ENCODE measurements at places on chromosomes 2 and 18.
A peak's percentile ranks its signal among the peaks of the same experiment; 100 is the strongest.

DNA sequence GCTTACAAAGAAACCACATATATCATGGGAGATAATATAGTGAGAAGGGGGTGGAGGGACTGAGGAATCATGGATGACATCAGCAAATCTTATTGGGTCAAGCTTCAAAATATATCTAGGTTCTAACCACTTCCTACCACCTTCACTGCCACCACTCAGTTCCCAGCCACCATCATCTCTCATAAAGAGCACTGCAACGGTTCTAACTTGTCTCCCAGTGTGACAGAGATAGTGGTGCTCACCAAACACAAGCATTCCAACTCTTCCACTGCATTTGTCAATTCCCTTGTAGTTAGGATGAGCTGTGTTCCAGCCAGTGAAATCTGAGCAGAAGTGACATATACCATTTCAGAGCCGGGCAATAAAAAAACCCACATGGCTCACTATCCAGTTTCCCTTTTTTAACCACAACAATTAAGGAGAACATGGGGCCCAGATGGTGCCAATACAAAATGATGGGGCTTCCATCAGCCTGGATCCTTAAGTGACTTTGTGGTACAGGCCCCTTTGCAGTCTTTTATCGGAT is 318.1 kb downstream of the NBAS start:
- peak; percentile 3 for DNase-seq
- H3K4me3 ChIP-seq, result no peak overlapping the region
- peaks cover 1% of the 10 kb centered on the region for H3K27me3 ChIP-seq
- peaks cover 18% of the 10 kb centered on the region for H3K4me1 ChIP-seq
- no peak overlapping the region for H3K27ac ChIP-seq
- H3K36me3 ChIP-seq, result peaks cover 10% of the 10 kb centered on the region

GRCh38 chr2:161419638-161420190 is 3.6 kb downstream of the TBR1 start:
- H3K36me3 ChIP-seq, result peaks cover 7% of the 10 kb centered on the region
- H3K27me3 ChIP-seq, result peaks cover 76% of the 10 kb centered on the region
- no peak overlapping the region for H3K27ac ChIP-seq

- no peak for DNase-seq
- H3K4me1 ChIP-seq, result peaks cover 59% of the 10 kb centered on the region
These were observed 3.4 kb downstream of the LPIN1 start for GRCh38 chr2:11749646-11750349.

- H3K27ac ChIP-seq, result no peak overlapping the region
- peaks cover 18% of the 10 kb centered on the region for H3K27me3 ChIP-seq
- peak overlapping the region; percentile 85 for H3K4me3 ChIP-seq
- H3K4me1 ChIP-seq, result peaks cover 28% of the 10 kb centered on the region
These were observed 753 bp downstream of the ITPRIPL1 start for GRCh38 chr2:96325884-96326255.

DNA sequence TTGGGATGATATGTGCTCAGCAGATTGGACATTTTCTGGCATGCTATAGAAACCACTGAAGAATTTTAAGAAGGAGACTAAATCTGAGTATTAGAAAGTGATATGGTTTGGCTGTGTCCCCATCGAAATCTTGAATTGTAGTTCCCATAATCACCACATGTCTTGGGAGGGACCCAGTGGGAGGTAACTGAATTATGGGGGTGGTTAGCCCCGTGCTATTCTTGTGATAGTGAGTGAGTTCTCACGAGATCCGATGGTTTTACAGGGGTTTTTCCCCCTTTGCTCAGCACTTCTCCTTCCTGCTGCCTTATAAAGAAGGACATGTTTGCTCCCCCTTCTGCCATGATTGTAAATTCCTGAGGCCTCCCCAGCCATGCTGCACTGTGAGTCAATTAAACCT is 535.9 kb upstream of the VRK2 start:
- no peaks in the 10 kb centered on the region for H3K36me3 ChIP-seq
- no peaks in the 10 kb centered on the region for H3K4me1 ChIP-seq
- no peak overlapping the region for H3K4me3 ChIP-seq
- no peak overlapping the region for H3K27ac ChIP-seq

- H3K4me1 ChIP-seq, result peaks cover 27% of the 10 kb centered on the region
- no peak overlapping the region for H3K27ac ChIP-seq
- DNase-seq, result peak; percentile 20
- no peaks in the 10 kb centered on the region for H3K27me3 ChIP-seq
- H3K36me3 ChIP-seq, result peaks cover 4% of the 10 kb centered on the region
- H3K4me3 ChIP-seq, result peak overlapping the region; percentile 86
These were observed 705 bp upstream of the TEX261 start for GRCh38 chr2:70995426-70995729.

DNA sequence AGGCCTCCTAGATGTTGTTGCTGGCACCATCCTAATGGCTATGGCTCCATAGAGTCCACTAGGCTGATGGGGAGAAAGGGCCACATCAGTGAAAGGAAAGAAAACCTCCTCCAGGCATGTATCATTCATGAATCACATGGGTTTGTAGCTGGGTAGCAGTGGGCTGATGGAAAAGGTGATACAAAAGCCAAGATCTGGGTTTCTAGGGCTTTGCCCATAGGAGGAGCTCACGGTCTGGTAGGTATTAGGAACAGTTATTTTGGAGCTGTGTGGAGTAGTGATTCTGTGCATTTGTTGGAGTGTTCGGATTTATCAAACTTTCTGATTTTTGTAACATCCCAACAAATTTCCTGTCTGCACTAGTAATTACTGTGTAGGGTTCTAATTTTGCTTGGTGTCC is 259.2 kb downstream of the SLC4A3 start:
- no peak overlapping the region for H3K27ac ChIP-seq
- peaks cover 8% of the 10 kb centered on the region for H3K27me3 ChIP-seq
- DNase-seq, result peak; percentile 28
- H3K4me3 ChIP-seq, result no peak overlapping the region

- H3K4me1 ChIP-seq, result peaks cover 4% of the 10 kb centered on the region
- no peak overlapping the region for H3K4me3 ChIP-seq
- DNase-seq, result no peak
- H3K27me3 ChIP-seq, result no peaks in the 10 kb centered on the region
- no peak overlapping the region for H3K27ac ChIP-seq
These were observed 85.0 kb upstream of the COL3A1 start for GRCh38 chr2:188889187-188889586.

DNA sequence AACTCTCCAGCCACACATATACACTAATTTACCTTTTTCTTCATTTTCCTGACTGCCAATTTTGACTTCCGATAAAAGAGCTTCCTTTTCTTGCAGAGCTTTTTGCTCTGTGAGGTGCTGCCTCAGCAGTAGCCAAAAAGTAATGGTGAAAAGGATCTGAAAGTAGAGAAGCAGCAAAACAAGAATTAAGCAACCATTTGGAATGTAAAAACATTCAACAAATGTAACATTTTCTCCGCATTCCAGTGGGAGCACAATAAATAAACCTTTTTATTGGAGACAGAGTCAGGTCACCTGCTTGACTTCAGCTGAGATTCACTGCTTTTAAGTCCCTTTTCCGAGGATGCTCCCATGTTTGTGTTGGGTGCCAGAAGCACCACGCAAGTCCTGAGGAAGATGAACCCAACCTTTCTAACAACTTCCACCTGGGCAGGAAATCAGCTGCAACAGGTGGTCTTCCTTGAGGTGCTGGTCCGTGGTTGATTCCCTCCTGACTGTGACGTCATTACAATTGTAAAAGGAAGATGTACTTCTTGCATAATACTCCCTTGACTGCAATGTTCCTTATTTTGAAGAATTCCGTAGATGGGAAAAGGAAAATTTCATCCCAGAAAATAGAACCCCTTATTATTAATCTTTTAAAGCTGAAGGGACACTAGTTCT is 265.5 kb downstream of the NAPG start:
- H3K27ac ChIP-seq, result no peak overlapping the region
- no peak for DNase-seq
- no peaks in the 10 kb centered on the region for H3K36me3 ChIP-seq
- no peak overlapping the region for H3K4me3 ChIP-seq
- H3K27me3 ChIP-seq, result peaks cover 5% of the 10 kb centered on the region

DNA sequence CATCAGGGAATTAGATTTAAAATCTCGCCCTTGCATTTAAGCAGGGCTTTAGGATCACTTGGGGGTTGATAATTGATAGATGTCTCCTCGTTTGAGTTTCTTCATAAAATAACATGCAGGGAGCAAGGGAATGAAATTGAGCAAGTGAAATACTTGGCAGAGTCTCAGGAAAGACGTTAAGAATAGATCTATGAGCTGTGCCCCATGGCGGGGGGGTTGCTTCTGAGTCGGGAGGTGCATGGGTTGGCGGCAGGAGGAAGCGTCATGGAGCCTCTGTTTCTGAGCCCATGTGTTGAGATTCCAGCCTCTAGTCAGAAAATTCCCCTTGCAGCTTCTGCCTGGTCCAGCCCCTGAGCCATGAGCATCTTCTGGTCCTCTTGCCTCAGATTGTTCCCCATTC is 82.0 kb downstream of the APOB start:
- H3K36me3 ChIP-seq, result no peaks in the 10 kb centered on the region
- H3K27ac ChIP-seq, result no peak overlapping the region
- H3K4me3 ChIP-seq, result no peak overlapping the region
- H3K27me3 ChIP-seq, result peaks cover 15% of the 10 kb centered on the region
- no peaks in the 10 kb centered on the region for H3K4me1 ChIP-seq

GRCh38 chr2:27723372-27724144 is 48.0 kb upstream of the MRPL33 start:
- DNase-seq, result peak; percentile 74
- peaks cover 1% of the 10 kb centered on the region for H3K27me3 ChIP-seq
- no peaks in the 10 kb centered on the region for H3K36me3 ChIP-seq
- H3K27ac ChIP-seq, result peak overlapping the region; percentile 88

DNA sequence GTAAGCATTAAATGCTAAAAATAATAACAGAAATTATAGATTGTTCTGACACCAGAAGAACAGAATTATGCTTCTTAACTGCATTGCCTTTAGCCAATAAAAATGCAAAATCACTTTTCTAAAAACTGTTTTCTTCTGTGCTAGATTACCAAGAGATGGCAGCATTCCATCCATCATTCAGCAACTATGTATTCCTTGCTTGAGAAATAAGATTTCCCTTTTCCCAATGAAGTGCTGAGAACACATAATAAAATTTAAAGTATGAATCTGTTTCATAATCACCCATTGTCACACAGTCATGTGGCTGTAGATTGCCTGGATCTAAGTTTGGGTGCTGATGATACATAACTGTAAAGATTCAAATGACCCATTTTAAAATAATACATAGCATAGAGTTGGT is 504.2 kb downstream of the TDRD15 start:
- no peaks in the 10 kb centered on the region for H3K27me3 ChIP-seq
- no peaks in the 10 kb centered on the region for H3K4me1 ChIP-seq
- H3K27ac ChIP-seq, result no peak overlapping the region
- H3K36me3 ChIP-seq, result no peaks in the 10 kb centered on the region

GRCh38 chr18:62784338-62784965 is 69.1 kb downstream of the PHLPP1 start:
- peaks cover 2% of the 10 kb centered on the region for H3K27me3 ChIP-seq
- H3K4me3 ChIP-seq, result no peak overlapping the region
- peaks cover 69% of the 10 kb centered on the region for H3K4me1 ChIP-seq
- DNase-seq, result no peak

GRCh38 chr2:9097239-9097638 is 93.8 kb upstream of the MBOAT2 start:
- no peak for DNase-seq
- no peaks in the 10 kb centered on the region for H3K36me3 ChIP-seq
- peaks cover 44% of the 10 kb centered on the region for H3K4me1 ChIP-seq
- H3K27me3 ChIP-seq, result peaks cover 4% of the 10 kb centered on the region
- H3K4me3 ChIP-seq, result no peak overlapping the region

DNA sequence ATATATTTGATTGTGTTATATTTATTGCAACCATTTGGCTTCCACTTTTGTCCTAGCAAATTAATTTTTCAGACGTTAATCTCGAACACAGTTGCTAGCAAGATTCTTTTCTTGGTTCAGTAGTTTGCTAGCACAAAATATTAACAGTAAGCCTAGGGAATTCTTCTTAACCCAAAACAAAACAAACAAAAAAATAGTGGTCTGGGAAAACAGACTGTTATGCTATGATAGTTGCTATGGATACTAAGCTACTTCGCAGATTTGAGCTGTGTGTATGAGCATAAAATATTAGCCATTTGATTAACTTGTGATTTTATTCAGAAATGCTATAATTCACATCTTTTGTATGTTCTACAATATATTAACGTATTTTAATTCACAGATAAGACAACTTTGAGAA is 541.5 kb upstream of the NETO1 start:
- no peaks in the 10 kb centered on the region for H3K36me3 ChIP-seq
- no peaks in the 10 kb centered on the region for H3K27me3 ChIP-seq
- H3K4me1 ChIP-seq, result peaks cover 28% of the 10 kb centered on the region
- DNase-seq, result no peak

- H3K4me3 ChIP-seq, result peak overlapping the region; percentile 4
- no peak overlapping the region for H3K27ac ChIP-seq
- peaks cover 11% of the 10 kb centered on the region for H3K4me1 ChIP-seq
- peak; percentile 28 for DNase-seq
- no peaks in the 10 kb centered on the region for H3K27me3 ChIP-seq
These were observed 101.7 kb upstream of the ZSWIM2 start for GRCh38 chr2:186950694-186951093.

DNA sequence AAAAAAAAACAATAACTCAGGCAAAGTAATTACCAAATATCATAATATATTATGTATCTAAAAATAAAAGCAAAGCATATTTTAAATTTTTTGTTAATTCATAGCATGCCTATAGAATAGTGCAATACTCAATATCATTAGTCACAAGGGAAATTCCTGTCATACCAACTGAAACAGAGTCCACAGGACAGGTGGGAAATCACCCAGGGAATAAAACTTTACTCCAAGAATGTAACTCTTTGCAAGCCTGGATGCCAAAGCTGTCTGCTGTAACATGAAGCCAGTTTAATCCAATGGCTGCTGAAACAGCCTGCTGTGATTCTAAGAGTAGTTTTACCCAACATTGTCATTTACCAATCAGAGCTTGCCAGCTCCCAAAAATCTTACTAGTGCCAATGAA is 40.0 kb upstream of the SULT1C3 start:
- H3K4me1 ChIP-seq, result peaks cover 8% of the 10 kb centered on the region
- DNase-seq, result peak; percentile 40
- H3K27me3 ChIP-seq, result peaks cover 2% of the 10 kb centered on the region
- no peak overlapping the region for H3K4me3 ChIP-seq
- H3K36me3 ChIP-seq, result peaks cover 6% of the 10 kb centered on the region

All from HFFc6 (cell line).